ENCODE measurements at places on chromosomes 1 and 21. TPM values are rescaled to one million over a fixed set of nuclear protein-coding genes. Genes with fewer than 3 reads are reported as not detected.

ERVH48-1 gene
- under 0.01 TPM for total RNA-seq

SPRR5 gene
- total RNA-seq: not detected

RAB29 gene
- 15.9 TPM for total RNA-seq

PLCH2 gene
- total RNA-seq: under 0.01 TPM

KLHL17 gene
- 5.0 TPM for total RNA-seq

PEAR1 gene
- total RNA-seq: 9.2 TPM

GBP2 gene
- total RNA-seq: 10.9 TPM

BSDC1 gene
- 46.6 TPM for total RNA-seq

CFHR4 gene
- total RNA-seq: not detected

GPBP1L1 gene
- 123 TPM for total RNA-seq

RIMS3 gene
- 0.85 TPM for total RNA-seq

CD1B gene
- total RNA-seq: not detected

PDE4DIP gene
- 104 TPM for total RNA-seq

EFNA1 gene
- total RNA-seq: 1.4 TPM

FAM177B gene
- total RNA-seq: not detected

TNNT2 gene
- total RNA-seq: not detected

RPTN gene
- under 0.01 TPM for total RNA-seq

SVBP gene
- 11.5 TPM for total RNA-seq

TDRD5 gene
- not detected for total RNA-seq

HES3 gene
- not detected for total RNA-seq

KRTAP6-2 gene
- not detected for total RNA-seq

TFF2 gene
- not detected for total RNA-seq

MROH9 gene
- total RNA-seq: 0.85 TPM

CELA3B gene
- total RNA-seq: not detected

ITLN2 gene
- total RNA-seq: 1.4 TPM

FCRLA gene
- total RNA-seq: 2.3 TPM

TOR1AIP2 gene
- 113 TPM for total RNA-seq

L1TD1 gene
- not detected for total RNA-seq

NRDC gene
- 121 TPM for total RNA-seq

SH2D2A gene
- 1.2 TPM for total RNA-seq

NUF2 gene
- 2.3 TPM for total RNA-seq

GRHL3 gene
- under 0.01 TPM for total RNA-seq

CD1E gene
- total RNA-seq: not detected

KNCN gene
- total RNA-seq: not detected

LCE1E gene
- not detected for total RNA-seq

USH2A gene
- not detected for total RNA-seq

THEMIS2 gene
- total RNA-seq: 5.6 TPM

HSD3B2 gene
- not detected for total RNA-seq

ADAM30 gene
- not detected for total RNA-seq

OPTC gene
- total RNA-seq: not detected

TAS1R1 gene
- total RNA-seq: not detected

PKP1 gene
- total RNA-seq: 0.19 TPM

CLIC4 gene
- total RNA-seq: 403 TPM

CRP gene
- total RNA-seq: not detected

RAB3B gene
- total RNA-seq: 38.3 TPM

FMO1 gene
- total RNA-seq: 0.28 TPM

ITGB2 gene
- 0.56 TPM for total RNA-seq

TPRG1L gene
- 20.0 TPM for total RNA-seq

ATP1A2 gene
- total RNA-seq: 0.28 TPM

LCE2B gene
- total RNA-seq: not detected

Measured in regular cardiac myocyte (primary cell).